ENCODE measurements at places on chromosomes 5 and 9. TPM values are rescaled to one million over a fixed set of nuclear protein-coding genes. Genes with fewer than 3 reads are reported as not detected.

Gene IRX4
- total RNA-seq, result not detected

- DNase-seq, result no peak
Measured at GRCh38 chr5:163953901-163954300, 448.5 kb downstream of the MAT2B start.

- peak; percentile 44 for DNase-seq
Measured at GRCh38 chr9:136178061-136178772, 26.7 kb downstream of the LHX3 start.

DNA sequence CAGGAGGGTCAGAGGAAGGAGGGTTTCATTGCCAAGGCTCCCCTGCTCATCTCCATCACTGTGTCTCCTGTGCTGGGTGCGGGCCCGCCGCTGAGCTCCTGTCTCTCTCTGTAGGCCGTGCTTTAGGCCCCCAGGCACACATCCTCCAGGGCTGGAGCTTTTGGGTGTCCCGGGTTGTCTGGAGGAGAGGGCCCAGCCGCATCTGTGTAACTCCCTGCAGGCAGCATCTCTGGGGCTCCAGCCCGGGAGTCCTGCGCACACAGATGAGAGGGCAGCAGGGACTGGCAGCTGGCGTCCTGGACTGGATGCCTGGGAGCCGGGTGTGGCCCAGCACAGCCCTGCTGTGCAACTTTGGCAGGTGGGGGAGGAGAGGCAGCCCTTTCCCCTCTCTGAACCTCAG, 40.2 kb downstream of the LRSAM1 start:
- DNase-seq, result no peak

- no peak for DNase-seq
Measured at GRCh38 chr9:10212702-10213101, 400.1 kb downstream of the PTPRD start.

Data from right cardiac atrium (tissue), 5 donors.